ENCODE measurements at places on chromosomes 2 and 18.

DNA sequence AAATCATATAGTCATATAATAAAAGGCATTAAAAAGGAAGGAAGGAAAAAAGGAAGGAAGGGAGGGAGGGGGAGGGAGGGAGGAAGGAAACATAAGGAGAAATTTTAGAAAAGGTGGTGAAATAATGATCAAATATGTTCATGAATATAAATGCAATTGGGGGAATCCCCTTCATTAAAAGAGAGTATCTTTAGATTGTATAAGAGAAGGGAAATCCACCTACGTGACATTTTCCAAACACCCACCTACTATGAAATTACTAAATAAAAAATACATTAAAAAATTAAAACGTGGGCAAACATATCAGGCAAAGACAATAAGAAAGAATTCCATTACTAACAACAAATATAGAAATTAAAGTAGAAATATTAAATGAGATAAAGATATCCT lies 203.4 kb upstream of the PARD3B start:
- DNase-seq = no peak

DNA sequence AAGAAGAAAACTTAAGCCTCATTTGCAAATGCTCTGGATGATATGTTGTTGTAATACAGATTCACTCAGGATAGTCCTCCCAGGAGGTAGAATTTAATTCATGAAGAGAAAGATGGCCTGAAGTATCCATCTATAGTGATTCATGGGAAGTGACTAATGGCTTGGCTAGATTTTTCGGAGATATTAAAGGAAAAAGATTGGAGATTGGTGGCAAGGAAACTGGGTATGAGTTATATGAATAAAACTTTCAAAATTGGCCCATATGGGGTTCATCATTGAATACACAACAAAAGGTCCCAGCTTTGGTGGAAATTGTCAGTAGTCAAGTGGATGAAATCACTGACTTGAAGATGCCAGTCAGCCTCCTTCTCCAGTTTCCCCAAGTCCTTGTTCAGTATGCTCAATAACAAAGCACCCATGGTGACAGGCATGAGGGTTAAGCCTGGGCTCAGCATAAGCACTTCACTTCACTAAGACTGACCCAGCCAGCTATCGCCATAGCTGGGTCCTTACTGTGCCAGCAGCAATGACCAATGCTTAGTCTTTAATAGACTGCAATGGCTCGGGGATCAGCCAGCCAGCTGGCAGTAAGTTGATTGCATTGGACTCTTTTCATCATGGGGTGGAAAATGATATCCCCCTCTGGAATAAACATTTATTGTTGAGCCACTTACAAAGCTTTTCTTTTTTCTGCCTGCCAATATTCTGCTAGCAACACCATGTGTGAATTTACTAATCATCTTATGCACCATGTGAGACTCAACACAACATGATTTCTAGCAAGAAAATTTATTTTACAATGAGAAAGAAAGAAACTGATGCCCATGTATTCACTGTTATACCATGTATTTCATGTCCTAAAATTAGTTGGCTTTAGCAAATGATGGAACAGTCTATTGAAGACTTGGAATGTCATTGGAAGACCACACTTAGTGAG lies 176.6 kb upstream of the TACR1 start:
- no peak for DNase-seq

GRCh38 chr2:158740621-158741020 lies 54.5 kb upstream of the DAPL1 start:
- no peak for DNase-seq

DNA sequence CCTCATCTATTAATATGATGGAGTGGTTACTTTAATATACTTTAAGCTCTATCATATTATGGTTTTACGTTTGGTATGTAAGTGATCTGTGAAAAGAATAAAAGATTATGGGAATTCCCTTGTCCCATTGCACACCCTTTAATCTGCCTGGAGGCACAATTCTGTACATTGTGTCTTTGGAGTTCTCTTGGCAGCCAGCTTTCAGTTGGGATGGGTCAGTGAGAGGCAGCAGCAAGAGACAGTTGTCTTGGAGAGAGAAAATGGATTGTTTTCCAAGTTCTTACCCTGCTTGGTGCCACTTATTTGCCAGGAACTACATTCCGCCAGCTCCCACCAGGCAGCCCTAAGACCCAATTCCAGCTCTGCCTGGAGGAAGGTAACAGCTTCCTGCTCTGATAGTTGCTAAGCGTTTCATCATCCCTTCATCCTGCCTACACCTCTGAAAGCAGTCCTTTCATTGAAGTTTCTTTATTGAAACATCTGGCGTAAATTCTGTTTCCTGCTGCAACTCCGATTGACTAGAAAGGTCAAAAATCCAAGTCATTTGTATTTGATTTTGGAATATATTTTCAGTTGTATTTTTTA lies 365.2 kb downstream of the AKAIN1 start:
- no peak for DNase-seq

DNA sequence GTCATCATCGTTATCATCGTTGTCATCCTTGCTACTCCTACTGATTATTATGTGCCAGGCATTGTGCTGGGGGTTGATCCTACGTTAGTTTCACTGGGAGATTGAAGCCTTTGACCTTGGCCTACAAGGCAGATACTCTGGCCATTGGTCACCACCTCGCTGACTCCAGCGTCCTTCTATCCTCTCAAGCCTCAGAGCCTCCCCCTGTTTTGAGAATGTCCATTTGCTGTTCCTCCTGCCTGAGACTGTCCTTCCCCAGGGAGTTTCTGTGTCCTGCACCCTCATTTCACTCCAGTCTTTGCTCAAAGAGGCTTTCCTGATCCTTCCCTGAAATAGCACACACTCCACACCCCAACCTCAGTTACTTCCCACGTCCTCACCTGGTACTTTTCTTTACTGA lies 57.8 kb downstream of the ACAA2 start:
- no peak for DNase-seq

DNA sequence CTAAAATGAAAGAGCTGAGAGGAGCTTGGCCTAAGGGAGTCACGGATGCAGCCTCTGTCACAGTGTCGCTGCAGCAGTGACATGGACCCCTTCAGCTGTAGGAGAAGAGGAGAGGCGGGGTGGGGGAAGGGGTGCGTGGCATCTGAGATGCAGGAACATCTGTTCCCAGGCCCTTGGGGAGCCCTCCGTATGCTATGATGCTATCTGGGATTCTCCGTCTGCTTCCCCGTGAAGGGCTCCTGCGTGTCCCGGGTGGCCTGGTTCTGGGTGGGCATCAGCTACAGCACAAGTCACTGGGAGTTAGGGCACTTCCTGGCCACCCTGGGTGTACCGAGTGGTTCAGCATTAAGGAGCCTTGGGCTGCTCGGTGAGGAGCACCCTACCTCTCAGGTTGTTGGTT lies 35.6 kb upstream of the B3GNT7 start:
- no peak for DNase-seq
